ENCODE measurements at places on chromosomes 16 and 17.

- DNase-seq: no peak
Measured at GRCh38 chr16:70725024-70725911, 39.4 kb upstream of the MTSS2 start.

DNA sequence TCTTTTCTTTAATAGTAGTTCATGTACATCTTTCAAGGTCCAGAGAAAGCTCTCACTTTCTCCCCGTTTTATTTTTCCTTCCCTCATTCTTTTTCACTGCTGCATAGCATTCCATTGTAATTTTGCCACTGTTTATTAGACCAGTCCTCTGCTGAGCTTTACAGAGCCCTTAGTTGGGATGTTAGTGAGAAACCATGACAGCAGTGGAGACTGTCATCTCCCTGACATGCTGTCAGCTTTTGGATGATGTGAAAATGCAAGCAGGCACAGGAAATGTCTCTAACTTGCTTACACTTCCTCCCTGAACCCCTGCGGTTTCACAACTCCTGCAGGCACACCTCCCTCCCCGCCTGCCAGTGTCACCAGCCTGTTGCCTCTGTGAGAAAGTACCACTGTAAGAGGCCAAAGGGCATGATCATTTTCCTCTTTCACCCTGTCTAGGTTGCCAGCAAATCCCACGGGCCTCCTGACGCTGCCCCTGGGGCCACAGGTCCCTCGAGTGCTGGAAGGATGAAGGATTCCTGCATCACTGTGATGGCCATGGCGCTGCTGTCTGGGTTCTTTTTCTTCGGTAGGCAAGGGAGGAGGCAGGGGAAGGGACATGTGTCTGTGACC is at the start of gene ITGAL:
ITGAL (plus strand) TSS at position 415 of the 615 bp plus-strand sequence; CDS start at position 511, 96 bp downstream.
- DNase-seq: no peak

GRCh38 chr16:50838165-50838564 is 96.3 kb downstream of the CYLD start:
- no peak for DNase-seq

- DNase-seq: peak; percentile 99
Measured at GRCh38 chr17:75430159-75430974, 24.9 kb upstream of the GRB2 start.

DNA sequence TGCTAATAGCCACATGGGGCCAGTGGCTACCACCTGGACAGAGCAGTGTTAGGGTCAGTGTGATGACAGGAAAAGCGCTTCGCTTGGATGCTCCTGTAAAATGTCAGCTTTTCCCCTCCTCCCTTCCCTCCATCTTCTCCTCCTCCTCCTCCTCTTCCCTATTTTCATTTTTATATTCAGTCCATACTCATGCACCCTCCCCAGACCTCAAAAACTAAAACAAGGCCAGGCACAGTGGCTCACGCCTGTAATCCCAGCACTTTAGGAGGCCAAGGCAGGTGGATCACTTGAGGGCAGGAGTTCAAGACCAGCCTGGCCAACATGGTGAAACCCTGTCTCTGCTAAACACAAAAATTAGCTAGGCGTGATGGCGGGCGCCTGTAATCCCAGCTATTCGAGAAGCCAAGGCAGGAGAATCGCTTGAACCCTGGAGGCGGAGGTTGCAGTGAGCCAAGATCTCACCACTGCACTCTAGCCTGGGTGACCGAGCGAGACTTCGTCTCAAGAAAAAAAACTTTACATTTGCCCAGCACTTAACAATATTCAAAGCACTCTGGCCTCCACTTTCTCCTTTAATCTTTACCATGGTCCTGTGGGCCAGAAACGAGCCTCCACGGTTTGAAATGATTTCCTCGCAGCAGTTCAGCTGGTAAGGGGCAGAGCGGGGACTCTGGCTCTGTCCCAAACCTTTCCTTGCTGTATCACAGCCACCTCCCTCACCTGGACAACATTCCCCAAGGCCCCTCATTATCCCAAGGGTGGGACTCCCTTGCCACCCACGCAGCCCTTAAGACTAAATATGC is 21.8 kb downstream of the ANKRD40 start:
- no peak for DNase-seq

DNA sequence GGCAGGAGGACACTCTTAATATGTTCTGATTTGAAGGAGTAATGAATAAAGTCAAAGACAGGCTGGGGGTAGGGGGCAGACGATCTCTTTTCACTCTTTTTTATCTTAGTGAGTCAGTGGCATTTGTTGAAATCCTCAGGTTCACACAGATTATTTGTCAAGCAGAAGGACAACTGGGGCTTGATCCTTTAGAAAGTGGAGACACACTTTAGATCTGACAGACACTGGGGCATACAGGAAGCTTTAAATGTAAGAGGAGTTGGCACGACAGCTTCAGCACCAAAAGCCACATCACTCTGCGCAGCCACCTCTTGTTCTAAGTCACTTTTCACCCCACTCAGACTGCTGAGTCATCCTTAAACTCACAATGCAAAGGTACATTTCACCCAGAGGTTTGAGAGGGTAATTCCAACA is 121.5 kb downstream of the STXBP4 start:
- no peak for DNase-seq

DNA sequence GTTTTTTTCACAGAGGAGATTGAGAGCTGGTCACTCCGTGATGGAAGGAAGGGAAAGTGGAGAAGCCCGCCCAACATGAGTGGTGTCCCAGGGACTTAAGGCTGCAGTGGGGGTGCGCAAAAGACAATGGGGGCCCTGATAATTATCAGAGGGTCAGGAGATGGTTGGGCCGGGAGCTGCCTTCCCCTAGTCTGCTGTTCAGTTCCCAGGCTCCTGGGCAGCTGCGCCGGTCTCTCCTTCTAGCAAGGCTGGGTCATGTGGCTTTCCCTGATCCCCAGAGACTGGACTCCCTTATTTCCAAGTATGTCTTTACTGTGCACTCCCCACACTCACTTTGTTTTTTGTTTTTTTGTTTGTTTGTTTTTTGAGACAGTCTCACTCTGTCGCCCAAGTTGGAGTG is 16.2 kb downstream of the CYGB start:
- no peak for DNase-seq

- DNase-seq: peak; percentile 74
Measured at GRCh38 chr16:83245061-83245460, 562.7 kb upstream of the HSBP1 start.

- DNase-seq: no peak
Measured at GRCh38 chr17:1229900-1230501, 40.2 kb upstream of the BHLHA9 start.

GRCh38 chr16:76955629-76956028 is 235.4 kb upstream of the MON1B start:
- DNase-seq: peak; percentile 28

DNA sequence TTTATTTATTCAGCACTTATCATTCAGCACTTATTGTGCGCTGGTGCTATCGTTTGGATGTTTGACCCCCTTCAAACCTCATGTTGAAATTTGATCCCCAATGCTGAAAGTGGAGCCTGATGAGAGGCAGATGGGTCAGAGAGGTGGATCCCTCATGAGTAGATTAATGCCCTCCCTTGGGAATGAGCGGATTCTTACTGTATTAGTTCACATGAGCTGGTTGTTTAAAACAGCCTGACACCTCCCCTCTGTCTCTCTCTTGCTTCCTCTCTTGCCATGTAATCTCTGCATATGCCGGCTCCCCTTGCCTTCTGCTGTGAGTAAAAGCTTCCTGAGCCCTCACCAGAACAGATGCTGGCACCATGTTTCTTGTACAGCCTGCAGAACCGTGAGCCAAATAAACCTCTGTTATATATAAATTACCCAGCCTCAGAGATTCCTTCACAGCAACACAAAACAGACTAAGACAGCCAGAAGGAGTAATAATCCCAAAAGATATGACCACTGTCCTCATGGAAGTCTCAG is 111.1 kb downstream of the CACNG3 start:
- DNase-seq: no peak

All from fibroblast of skin of back (primary cell).